ENCODE measurements at places on chromosomes 1 and 21.
A peak's percentile ranks its signal among the peaks of the same experiment; 100 is the strongest.

DNA sequence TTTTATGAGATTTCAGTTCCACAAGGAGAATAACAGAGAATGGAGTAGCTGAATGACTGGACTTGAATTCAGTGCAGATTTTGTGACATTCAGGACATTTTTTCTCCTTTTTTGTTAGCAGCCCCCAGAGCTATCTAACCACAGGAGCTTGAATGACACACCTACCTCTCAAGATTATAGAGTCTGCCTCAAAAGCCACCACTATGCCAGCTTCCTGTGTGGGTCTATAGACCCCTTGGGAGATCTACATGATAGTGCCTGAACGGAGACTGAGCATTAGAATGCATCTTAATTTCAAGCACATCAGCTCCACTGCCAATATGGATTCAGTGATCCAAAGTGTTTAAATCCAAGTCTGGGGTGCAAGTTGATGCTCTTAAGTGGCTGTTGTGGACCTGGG, 74.4 kb upstream of the ZNF648 start:
- H3K4me1 ChIP-seq, result peaks cover 5% of the 10 kb centered on the region
- H3K36me3 ChIP-seq, result no peaks in the 10 kb centered on the region
- no peak overlapping the region for H3K27ac ChIP-seq
- H3K27me3 ChIP-seq, result no peaks in the 10 kb centered on the region
- no peak overlapping the region for H3K4me3 ChIP-seq
- no peak for DNase-seq

GRCh38 chr1:195946500-195946899, 661.7 kb downstream of the KCNT2 start:
- no peaks in the 10 kb centered on the region for H3K27me3 ChIP-seq
- no peaks in the 10 kb centered on the region for H3K4me1 ChIP-seq
- no peak overlapping the region for H3K4me3 ChIP-seq
- H3K36me3 ChIP-seq, result no peaks in the 10 kb centered on the region

GRCh38 chr1:41728403-41729202, 190.1 kb downstream of the HIVEP3 start:
- H3K36me3 ChIP-seq, result no peaks in the 10 kb centered on the region
- H3K4me1 ChIP-seq, result peaks cover 35% of the 10 kb centered on the region
- peak; percentile 61 for DNase-seq
- no peak overlapping the region for H3K4me3 ChIP-seq
- no peak overlapping the region for H3K27ac ChIP-seq

DNA sequence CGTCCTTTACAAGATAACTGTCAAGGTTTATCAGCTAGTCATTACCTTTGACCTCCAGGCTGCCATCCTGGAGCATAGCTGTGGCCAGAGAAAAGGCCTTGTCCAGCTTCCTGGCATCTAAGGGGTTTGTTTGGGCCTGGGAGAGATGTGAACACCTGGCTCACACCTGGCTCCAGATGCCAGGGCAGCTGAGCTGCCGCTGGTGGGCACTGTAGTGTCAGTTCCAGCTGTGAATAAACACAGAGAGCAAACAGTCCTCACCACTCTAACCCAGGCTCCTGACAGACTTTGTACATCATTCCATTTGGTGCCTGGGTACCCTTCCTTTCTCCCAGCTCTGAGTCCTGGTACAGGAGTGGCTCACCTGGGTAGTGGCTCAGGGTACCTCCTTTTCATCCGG, 14.3 kb upstream of the KCNA10 start:
- H3K4me1 ChIP-seq, result no peaks in the 10 kb centered on the region
- no peak for DNase-seq
- no peak overlapping the region for H3K4me3 ChIP-seq
- H3K27ac ChIP-seq, result no peak overlapping the region

DNA sequence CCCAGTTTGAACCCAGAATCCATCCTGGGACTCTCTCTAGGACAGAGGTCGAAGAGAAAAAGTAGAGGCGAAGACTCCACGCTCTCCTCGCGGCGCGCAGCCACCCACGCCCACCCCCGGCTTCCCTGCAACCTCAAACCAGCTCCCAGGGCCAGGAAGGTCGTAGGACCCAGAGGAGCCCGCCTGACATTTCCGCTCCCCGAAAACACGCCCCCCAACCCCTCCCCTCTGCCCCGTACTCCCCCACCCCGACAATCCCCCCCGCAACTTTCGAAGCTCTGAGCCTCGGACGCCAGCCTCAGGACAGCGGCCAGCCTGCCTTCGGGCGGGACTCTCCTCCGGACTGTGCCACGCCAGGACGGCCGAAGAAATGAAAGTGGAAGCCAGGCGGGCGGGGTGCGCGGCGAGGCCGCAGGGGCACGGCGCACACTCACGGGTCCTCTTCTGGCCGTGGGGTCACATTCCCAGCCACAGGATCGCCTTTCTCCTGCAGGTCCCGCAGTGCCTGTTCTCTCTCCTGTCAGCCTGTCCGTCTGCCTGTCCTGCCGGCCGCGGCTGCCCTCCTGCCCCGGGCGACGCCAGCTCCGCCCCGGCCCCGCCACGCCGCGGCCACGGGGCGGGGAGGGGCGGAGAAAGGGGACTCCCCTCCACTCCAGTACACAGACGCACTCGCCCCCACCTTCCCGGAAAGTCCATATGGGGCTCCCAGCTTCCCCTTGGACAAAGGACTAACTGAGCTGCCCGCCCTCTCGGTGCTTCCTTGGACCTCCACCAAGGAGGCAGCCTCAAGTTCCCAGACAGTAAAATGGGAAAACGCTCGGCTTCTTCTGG, at the start of gene MOB3C:
MOB3C (minus strand) TSS at position 535 of the 831 bp plus-strand sequence. CDS start 3,490 bp downstream, outside the sequence.
- peaks cover 2% of the 10 kb centered on the region for H3K36me3 ChIP-seq
- H3K27ac ChIP-seq, result peak within 1 kb of the TSS; percentile 71
- peak; percentile 62 for DNase-seq
- peaks cover 18% of the 10 kb centered on the region for H3K4me1 ChIP-seq
- H3K4me3 ChIP-seq, result peak within 1 kb of the TSS; percentile 90
- no peaks in the 10 kb centered on the region for H3K27me3 ChIP-seq

GRCh38 chr21:45670731-45671130, 27.2 kb downstream of the PCBP3 start:
- H3K4me3 ChIP-seq, result no peak overlapping the region
- H3K36me3 ChIP-seq, result no peaks in the 10 kb centered on the region
- no peaks in the 10 kb centered on the region for H3K27me3 ChIP-seq
- no peak overlapping the region for H3K27ac ChIP-seq
- no peak for DNase-seq

DNA sequence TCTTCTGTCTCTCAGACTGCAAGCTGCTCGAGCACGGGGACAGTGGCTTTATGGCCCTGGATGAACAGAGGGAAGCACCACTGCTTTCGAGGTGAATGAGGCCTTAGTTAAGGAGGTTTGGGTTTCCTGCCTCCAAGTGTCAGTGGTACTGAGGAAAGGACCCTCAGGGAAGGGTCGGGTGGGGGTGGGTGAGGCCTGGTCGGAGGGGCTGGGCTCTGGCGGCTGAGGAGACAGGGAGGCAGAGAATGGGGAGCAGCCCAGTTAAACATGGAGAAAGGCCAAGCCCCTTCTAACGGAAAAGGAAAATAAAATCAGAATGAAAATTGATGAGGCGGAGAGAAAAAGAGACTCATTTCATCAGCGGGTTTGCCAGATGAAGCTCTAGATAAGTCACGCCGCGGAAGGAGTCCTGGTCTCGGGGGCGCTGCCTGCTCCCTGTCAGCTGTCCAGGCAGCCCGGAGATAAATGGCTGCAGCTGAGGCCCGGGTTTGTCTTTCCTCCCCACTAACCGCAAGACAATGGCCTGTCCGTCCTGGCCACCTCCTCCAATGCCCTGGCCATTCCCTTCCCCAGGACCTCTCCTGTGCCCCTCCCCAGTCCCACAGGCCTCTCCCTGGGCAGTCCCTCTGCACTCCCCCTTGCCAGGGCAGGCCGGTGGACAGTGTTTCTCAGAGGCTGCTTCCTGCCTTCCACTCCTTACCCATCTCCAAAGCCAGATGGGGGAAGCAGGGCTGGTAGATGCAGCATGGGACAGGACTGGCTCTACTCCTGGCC, 55.2 kb downstream of the LRRN2 start:
- no peak for DNase-seq
- H3K36me3 ChIP-seq, result no peaks in the 10 kb centered on the region
- no peaks in the 10 kb centered on the region for H3K4me1 ChIP-seq
- no peak overlapping the region for H3K4me3 ChIP-seq
- no peak overlapping the region for H3K27ac ChIP-seq
- H3K27me3 ChIP-seq, result no peaks in the 10 kb centered on the region

DNA sequence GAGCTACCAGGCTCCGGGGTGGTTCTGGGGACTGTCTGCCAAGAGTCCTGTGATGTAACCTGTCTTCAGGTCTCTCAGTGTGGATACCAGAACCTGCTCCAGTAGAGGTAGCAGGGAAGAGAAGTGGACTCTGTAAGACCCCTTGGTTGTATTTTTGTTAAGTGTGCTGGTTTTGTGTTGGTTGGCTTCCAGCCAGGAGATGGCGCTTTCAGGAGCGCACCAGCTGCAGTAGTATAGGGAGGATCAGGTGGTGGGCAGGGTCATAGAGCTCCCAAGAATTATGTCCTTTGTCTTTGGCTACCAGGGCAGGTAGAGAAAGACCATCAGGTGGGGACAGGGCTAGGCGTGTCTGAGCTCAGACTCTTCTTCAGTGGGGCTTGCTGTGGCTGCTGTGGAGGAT, 1147.2 kb upstream of the ADGRL4 start:
- H3K27me3 ChIP-seq, result no peaks in the 10 kb centered on the region
- no peak overlapping the region for H3K4me3 ChIP-seq
- no peaks in the 10 kb centered on the region for H3K4me1 ChIP-seq
- DNase-seq, result no peak
- no peaks in the 10 kb centered on the region for H3K36me3 ChIP-seq

GRCh38 chr1:246631426-246631825, 65.2 kb downstream of the CNST start:
- no peak overlapping the region for H3K4me3 ChIP-seq
- H3K4me1 ChIP-seq, result no peaks in the 10 kb centered on the region
- H3K36me3 ChIP-seq, result peaks cover 6% of the 10 kb centered on the region
- no peak overlapping the region for H3K27ac ChIP-seq

DNA sequence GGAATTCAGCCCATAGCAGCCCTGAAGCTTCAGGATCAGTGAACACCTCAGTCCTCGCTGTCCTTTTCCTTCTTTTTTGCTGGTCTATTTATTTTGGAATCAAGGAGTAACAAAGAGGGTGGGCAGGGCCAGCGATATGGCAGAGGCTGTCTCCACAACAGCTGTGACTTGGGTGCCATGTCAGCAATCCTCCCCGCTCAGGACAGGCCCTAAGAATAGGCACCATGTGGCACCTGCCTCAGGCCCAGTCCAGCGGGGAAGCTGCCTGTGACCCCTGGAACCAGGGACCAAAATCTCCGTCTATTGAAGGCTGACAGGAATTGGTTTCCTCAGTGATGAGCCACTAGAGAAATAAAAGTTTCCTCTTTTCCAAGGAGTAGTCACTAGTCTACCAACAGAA, 58.6 kb upstream of the TNR start:
- H3K27ac ChIP-seq, result no peak overlapping the region
- H3K4me3 ChIP-seq, result no peak overlapping the region
- peaks cover 3% of the 10 kb centered on the region for H3K27me3 ChIP-seq
- H3K4me1 ChIP-seq, result no peaks in the 10 kb centered on the region
- DNase-seq, result no peak

DNA sequence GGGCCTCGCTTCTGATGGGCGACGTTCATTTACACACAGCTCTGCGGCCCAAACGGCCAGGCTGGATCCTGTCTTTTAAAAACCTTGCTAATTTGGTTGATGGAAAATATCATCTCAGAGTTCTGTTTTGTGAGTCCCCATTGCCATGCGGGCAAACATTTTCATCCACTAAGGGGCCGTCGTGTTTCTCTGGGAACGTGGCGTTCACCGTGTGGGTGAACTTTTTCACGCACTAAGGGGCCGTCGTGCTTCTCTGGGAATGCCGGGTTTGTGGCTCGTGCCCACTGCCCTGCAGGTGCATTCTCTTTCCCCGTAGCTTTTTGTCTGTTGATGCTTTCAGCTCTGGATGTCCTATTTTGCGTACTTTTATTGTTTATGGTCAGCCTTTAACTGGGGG, 6.8 kb downstream of the COL18A1 start:
- H3K4me1 ChIP-seq, result no peaks in the 10 kb centered on the region
- H3K36me3 ChIP-seq, result no peaks in the 10 kb centered on the region
- no peak overlapping the region for H3K27ac ChIP-seq
- H3K4me3 ChIP-seq, result no peak overlapping the region
- no peak for DNase-seq

DNA sequence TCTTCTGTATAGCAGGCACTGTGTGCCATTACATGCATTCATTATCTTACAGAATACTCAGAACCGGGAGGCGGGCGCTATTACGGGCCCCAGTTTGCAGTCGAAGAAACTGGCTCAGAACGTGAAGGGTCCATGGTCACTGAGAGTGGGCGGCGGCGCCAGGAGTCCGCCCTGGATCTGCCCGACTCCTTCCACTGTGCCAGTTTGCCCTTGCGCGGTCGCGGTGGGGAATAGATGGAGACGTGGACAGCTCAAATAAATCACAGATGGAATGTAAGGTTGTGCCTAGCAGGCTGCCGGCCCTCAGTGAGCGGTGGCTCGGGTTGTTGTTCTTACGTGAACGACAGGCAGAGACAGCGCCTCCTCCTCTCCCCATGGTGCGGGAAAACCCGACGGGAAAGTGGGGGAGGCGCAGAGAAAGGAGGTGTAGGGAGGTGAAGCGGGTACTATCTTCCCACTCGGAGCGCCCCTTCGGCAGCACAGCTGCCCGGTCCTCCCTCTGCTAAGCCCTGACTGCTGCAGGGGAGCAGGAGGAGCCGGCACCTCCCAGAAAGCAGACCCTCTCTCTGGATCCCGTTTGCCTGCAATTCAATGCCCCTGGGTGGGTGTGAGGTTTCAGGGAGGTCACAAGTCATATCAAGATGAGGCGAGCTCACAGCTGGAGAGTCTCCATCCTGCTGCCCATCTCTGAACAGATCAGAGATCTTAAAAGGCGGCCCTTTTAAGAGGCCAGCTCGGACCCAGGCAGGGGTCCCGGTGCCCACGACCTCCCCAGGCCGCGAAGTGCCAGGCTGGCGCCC, 1.1 kb downstream of the COL9A2 start:
- H3K36me3 ChIP-seq, result no peaks in the 10 kb centered on the region
- no peak overlapping the region for H3K27ac ChIP-seq
- peaks cover 33% of the 10 kb centered on the region for H3K27me3 ChIP-seq
- peak overlapping the region; percentile 52 for H3K4me3 ChIP-seq
- DNase-seq, result peak; percentile 46

GRCh38 chr1:245437369-245438062, 282.7 kb downstream of the KIF26B start:
- H3K27ac ChIP-seq, result no peak overlapping the region
- H3K4me3 ChIP-seq, result no peak overlapping the region
- H3K36me3 ChIP-seq, result no peaks in the 10 kb centered on the region
